ENCODE measurements at places on chromosomes 5 and 9.
A peak's percentile ranks its signal among the peaks of the same experiment; 100 is the strongest.

DNA sequence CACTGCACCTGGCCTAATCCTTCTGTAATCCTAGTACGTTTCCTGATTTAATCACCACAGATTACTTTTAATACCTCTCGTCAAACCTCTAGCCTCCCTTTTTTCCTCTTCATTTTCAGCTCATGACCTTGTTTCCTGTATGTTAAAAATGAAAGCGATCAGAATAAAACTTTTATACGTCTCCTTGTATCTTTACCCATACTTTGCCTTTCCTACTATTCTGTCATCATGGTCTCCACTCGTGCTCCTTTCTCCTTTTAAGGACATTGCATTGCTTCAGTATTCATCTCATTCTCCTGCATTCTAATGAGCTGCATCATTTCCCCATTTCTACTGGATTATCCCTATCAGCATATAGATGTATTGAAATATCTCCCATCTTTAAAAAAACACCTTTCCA is 8.5 kb downstream of the CDC42SE2 start:
- DNase-seq: no peak

DNA sequence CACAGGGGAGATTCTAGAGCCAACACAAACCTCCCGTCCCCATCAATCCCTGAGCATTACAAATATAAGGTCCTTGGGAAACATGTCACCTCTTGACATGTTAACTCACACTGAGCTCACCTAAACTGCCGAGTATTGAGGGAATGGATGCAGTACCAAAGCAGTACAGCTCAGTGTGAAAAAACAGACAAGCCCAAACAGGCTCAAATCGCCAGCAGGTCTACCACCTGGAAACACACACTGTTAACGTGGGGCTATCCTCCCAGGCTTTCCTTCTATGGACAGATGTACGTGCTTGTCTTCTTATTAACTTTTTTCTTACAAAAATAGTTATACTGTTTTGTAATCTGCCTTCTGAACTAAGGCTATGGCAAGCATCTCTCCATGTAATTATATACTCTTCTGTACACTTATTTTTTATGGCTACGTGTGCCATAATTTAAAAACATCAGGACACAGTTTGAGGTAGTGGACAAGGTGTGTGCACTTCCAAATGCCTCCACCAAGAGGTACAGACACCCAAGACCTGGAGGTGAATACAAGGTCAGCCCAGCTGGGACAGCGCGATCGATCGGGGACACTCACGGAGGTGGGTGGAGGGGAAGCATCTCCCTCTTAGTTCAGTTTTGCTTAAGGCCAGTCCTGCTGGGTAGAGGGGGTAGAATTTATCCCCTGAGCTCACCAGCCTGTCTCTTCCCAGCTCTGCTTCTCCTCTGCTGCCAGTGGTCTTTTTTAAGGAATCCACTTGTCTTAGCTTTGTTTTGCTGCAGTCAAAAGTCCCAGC is 76.5 kb downstream of the DAP start:
- DNase-seq: peak; percentile 55

GRCh38 chr9:120344230-120344629 is 235.7 kb downstream of the CDK5RAP2 start:
- no peak for DNase-seq

GRCh38 chr9:136808075-136808805 is 492 bp downstream of the RABL6 start:
- DNase-seq: peak; percentile 70

DNA sequence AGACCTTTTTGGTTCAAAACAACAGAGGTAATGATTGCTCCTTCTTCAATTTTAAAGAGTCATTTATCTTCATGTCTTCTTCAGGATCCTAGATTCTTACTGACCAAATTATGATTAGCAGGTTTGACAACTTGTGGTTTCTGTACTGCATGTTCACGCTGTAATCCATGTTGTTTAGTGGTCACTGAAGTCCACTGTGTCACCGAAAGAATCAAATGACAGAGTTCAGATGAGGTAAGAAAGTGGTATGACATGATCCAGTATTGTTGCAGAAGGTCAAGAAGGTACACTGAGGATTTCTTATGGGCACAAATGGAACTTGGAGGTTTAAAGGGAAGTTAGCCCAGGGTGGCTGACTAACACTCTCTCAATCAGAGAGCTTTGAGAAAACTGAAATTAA is 649.2 kb downstream of the EFNA5 start:
- DNase-seq: no peak

- no peak for DNase-seq
Measured at GRCh38 chr9:128396970-128397613, 23.6 kb upstream of the CERCAM start.

DNA sequence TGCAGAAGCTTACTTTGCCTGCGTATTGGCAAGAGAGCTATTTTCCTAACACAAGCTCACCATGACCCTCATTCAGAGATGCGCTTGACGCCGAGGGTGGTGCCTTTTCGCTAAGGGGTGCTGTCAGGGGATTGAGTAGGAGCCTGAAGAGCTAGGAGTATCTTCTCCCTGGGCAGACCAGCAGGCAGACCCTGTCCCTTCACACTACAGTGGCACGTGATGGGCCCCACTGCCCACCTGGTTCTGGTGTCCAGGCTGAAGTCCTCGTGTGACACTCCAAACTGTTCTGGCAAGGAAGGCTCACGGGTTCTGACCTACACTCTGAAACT is 198.3 kb downstream of the AUH start:
- DNase-seq: no peak

- DNase-seq: no peak
Measured at GRCh38 chr5:126359884-126360283, 63.3 kb upstream of the GRAMD2B start.

GRCh38 chr9:87370049-87370685 is 127.5 kb upstream of the DAPK1 start:
- DNase-seq: no peak

GRCh38 chr5:139100825-139101224 is 97.3 kb downstream of the SIL1 start:
- no peak for DNase-seq

DNA sequence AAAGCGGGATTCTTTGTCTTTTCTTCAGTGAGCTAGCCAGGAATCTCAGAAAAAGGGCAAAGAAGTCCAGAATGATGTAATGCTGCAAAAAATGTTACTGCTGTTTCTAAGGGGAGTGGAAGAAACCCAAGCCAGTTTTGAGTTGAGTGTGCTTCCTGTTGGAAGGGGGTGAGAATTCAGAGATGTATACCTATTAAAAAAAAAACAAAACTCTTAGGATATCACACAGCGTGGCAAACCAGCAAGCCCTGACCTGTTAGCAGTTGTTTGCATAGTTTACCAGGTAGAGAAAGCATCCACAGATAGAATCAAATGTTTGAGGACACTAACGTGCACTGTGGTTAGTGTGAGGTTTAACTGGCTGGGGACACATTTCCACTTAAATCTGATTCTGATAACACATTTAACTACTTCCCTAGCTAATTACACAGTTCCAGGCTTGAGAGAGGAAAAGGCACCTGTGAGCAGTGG is 11.4 kb downstream of the BASP1 start:
- DNase-seq: peak; percentile 22

DNA sequence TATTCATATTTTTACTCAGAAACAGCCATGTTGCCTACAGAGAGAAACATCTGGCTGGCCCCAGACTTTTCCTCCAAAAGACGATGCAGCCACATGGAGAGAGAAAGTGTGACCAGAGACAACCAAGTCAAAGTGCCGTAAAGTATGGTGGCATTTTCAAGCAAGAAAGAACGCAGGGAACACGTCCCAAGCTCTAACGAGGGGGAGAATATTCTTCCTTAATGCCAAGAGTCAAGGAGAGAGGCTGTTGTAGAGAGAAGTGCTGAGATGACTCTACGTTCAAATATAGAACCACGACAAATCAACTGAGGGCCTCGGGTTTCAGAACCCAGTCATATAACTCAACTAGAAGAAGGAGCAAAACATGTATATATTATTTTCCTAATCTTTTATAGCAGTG is 55.9 kb downstream of the FNBP1 start:
- DNase-seq: peak; percentile 37

GRCh38 chr9:92974761-92975755 is 27.7 kb downstream of the FGD3 start:
- DNase-seq: no peak

DNA sequence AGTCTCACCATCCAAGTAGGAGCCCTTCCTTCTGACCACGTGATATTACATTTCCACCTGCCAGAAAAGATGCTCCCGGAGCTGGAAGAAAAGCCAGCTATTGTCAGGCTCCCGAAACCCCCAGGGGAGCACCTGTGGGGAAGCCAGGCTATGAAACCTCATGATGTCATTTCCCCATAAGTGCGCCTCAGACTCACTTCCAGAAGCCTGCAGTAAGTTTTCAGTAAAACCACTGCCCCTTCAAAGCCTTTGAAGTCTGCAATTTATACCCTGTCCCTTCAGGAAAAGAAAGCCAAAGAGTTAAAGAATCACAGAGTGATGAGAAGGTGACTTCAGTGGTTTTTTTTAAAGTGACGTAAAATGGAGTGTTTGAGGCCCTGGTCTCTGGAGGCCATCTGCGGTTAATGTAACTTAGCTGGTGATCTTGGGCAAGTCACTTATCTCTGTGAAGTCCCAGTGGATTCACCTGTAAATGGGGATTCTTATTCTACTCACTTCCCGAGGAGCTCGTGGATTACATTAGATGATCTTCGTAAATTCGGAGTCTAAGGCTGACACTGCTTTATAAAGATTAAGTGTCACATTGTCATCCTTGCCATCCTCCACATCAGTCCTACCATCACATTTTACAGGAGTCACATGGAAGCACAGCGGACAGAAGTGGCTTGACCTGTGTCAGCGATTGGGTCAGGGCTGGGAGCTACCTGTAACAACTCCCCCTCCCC is 2.6 kb upstream of the SEMA6A start:
- peak; percentile 75 for DNase-seq

DNA sequence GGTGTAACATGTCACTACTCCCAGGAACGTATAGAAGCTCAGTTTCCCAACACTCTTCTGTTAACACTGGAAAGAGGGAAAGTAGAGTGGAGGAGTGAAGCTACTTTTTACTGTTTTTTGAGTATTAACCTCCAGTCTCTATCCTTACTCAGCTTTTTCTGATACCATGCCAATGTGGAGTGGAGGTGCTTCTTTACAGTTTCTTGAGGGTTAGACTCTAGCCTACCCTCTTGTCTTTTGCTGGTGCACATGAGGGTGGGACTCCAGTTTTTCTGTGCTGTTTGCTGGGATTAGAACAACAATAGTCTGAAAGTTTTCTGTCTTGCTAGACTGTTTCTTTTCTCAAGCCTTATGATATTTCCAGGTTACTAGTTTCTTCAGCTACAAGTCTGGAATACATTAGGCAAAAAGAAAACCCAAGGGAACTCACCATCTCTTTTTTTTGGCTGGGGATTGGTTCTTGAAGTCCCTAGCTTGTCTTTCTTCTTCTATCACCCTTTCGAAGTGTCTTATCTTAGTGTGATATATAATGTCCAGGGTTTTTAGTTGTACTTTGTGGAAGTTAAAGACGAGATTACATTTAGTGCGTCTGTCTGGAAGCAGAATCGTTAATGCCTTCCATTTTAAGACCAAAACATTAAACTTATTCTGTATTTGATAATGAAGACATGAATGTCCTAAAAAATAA is 35.9 kb downstream of the PRR16 start:
- no peak for DNase-seq

- no peak for DNase-seq
Measured at GRCh38 chr5:142754031-142754430, 16.1 kb upstream of the ARHGAP26 start.

DNA sequence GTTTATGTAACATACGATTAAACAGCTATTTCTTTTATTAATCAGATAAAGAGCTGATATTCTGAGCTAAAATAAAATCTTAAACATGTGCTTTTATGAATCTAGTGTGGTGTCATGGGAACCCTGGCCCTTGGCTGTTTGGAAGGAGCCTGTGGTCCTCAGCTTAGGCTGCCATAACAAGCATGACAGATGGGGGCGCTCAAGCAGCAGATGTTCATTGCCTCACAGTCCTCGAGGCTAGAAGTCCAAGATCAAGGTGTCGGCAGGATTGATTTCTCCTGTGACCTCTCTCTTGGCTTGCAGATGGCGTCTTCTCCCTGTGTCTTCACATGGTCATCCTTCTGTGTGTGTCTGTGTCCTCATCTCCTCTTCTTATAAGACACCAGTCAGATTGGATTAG is 448.2 kb downstream of the GADD45G start:
- no peak for DNase-seq

- DNase-seq: peak; percentile 33
Measured at GRCh38 chr5:115961381-115962238, 665 bp upstream of the LVRN start.

- no peak for DNase-seq
Measured at GRCh38 chr5:33846851-33847250, 44.9 kb downstream of the ADAMTS12 start.

DNA sequence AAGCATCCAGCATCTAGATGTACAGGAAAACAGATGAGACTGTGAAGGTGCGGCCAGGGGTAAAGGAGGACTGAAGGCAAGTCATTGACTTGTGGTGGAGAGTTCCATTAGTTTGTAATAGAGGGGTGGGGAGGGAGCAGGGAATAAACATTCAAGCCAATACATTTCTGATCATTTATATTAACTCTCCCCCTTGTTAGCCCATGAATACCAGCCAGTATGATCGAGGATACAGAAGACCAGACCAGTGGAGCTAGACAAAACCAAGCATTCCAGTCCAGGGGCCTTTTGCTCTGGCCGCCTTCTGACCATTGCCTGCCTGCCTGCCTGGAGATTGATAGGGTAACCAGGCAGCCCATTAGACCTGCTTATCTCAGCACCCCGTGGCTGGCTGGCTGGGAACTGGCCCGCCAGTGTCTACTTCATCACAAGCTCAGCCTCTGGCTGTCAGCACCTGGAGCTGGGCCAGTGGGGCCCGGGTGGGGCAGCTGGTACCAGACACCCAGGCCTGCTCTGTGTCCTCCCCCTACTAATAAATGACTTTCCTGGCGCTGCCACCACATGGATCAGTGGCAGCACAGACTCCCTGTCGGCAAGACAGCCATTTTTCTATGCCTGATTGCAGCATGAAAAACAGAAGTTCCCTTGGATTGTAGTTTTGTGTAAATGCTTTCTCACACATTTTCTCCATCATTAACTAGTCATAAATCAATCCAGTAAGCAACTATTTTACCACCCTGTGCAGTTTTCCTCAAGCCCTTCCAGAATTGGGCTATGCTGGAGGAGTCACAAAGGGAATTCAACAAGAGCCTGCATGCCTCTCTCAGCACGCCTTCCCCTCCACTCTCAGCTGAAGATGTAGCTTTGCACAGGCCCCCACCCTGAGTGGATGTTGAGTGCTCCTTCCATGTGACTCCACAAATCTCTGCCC is 181.3 kb downstream of the SNCAIP start:
- no peak for DNase-seq

GRCh38 chr5:157672976-157673375 is 1.6 kb downstream of the C5orf52 start:
- no peak for DNase-seq

Measured in GM13977 (cell line).